H7 (cell line): ENCODE measurements at places on chromosomes 13 and 19.
A peak's percentile ranks its signal among the peaks of the same experiment; 100 is the strongest.

- no peak for DNase-seq
Measured at GRCh38 chr13:50318887-50319286, 303.6 kb downstream of the KCNRG start.

- DNase-seq, result peak; percentile 2
Measured at GRCh38 chr13:108005231-108005630, 210.1 kb downstream of the LIG4 start.

DNA sequence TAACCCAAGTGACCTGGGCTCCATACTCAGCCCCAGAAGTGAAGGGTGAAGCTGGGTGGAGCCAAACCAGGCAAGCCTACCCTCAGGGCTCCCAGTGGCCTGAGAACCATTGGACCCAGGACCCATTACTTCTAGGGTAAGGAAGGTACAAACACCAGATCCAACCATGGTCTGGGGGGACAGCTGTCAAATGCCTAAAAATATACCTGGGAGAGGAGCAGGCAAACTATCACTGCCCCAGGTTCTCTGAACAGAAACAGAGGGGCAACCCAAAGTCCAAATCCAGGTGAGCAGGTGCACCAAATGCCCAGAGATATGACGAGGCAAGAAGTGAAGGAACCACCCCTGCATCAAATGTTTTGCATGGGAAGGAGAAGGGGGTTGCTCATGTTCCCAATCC, 6.1 kb upstream of the CEACAM7 start:
- DNase-seq, result no peak

- DNase-seq, result peak; percentile 67
Measured at GRCh38 chr13:45807520-45808099, 43.9 kb downstream of the SIAH3 start.

- no peak for DNase-seq
Measured at GRCh38 chr13:81771951-81772350, 1431.0 kb upstream of the SPRY2 start.

GRCh38 chr19:41641879-41642485, 15.1 kb upstream of the CEACAM4 start:
- peak; percentile 82 for DNase-seq

DNA sequence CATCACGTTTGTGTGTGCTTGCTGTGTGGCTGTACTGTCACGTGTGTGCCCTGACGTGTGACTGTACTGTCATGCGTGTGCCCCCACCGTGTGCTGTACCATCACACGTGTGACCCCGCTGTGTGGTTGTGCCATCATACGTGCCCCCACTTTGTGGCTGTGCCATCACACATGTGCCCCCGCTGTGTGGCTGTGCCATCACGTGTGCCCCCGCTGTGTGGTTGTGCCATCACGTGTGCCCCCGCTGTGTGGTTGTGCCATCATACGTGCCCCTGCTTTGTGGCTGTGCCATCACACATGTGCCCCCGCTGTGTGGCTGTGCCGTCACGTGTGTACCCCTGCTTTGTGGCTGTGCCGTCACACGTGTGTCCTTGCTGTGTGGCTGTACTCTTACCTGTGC, 25.7 kb downstream of the TFDP1 start:
- DNase-seq, result no peak

DNA sequence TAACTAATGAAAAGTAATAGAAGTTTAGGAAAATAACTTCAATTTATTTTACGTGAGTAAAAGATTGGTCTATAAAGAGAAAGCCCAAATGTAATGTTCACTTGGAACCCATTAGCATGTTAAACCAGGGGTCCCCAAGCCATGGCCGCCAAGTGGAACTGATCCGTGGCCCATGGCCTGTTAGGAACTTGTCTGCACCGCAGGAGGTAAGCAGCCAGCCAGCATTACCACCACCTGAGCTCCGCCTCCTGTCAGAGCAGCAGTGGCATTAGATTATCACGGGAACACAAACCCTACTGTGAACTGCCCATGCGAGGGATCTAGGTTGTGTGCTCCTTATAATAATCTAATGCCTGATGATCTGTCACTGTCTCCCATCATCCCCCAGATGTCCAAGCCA, 818.7 kb upstream of the GPC6 start:
- no peak for DNase-seq

GRCh38 chr19:56270676-56271075, 1.9 kb upstream of the EDDM13 start:
- DNase-seq, result no peak

DNA sequence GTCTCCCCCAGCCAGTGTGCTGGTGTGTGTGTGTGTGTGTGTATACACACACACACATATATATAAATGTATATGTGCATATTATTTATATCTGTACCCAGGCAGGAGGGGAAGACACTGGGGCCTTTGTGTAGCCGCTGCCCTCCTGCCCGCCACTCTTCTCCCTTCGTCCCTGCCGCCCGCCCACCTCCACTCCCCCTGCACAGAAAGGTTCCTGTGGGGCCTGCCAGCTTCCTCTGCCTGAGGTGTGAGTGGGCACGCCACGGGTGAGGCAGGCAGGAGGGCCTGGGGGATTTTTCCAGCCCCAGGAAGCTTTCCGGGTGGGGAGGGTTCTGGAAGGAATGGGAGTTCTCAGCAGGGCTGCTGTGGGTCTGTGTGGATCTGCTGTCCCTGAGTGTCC, 6.9 kb downstream of the IRF2BP1 start:
- DNase-seq, result peak; percentile 33

GRCh38 chr13:105936816-105937215, 598.6 kb downstream of the EFNB2 start:
- no peak for DNase-seq

DNA sequence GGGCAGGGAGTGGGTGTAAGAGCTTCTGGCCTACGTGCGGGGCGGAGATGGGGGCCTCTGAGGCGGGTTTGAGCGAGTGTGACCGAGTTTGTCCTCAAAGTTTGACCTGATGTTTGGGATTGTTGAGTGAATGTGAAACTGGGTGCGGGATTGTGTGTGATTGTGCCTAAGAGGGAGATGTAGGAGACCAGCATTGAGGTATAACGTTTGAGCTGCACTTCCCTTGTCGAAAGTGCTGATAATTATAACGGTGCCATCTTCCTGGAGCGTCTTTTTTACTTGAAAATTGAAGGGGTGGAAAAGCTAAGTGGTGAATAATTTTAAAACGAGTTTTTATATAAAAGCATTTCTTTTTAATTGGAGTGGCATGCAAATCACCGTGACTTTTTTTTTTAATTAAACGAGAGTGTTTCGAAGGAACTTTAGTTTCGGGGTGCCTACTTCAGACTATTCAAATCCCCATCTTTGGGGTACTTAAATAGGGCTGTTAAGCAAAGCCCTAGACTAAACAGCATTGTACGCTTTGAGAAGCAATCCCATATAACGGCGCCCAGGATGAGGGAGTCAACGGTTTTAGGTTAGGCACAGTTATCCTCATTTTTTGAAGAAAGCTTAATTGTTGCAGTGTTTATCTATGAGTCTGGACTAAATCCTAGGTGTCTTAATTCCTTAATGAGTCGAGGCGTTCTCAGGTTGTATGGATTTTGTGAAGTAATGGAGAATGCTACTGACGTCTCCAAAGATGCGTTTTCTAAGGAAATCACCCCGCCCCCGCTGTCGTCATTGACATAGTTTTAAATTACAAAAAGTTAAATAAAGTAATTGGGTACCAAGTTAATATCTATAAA, 594 bp downstream of the ZNF146 start:
- DNase-seq, result peak; percentile 40

- peak; percentile 98 for DNase-seq
Measured at GRCh38 chr19:40612831-40613689, 11.9 kb downstream of the LTBP4 start.

DNA sequence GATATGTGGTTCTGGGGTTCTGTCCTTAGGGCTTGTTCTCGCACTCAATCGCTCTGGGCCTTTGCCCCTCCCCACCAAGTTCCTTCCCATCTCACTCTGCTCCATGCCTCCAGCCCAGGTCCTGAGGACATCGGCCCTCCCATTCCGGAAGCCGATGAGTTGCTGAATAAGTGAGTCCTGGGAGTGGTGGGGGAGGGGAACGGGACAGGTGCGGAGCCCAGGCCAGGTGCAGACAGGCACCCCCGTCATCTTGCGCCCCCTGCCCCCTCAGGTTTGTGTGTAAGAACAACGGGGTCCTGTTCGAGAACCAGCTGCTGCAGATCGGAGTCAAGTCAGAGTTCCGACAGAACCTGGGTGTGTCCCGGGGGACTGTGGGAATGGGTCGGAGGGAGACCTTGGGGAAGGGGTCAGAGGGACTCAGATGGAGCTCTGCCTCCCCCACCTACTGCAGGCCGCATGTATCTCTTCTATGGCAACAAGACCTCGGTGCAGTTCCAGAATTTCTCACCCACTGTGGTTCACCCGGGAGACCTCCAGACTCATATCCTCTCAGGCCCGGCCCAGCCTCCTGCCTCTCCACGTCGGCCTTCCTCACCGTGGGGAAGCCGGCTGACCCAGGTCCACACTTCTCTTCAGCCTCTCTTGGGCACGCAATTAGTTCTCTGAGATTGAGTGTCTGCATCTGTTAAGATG, 10.1 kb downstream of the FUZ start:
- peak; percentile 71 for DNase-seq

DNA sequence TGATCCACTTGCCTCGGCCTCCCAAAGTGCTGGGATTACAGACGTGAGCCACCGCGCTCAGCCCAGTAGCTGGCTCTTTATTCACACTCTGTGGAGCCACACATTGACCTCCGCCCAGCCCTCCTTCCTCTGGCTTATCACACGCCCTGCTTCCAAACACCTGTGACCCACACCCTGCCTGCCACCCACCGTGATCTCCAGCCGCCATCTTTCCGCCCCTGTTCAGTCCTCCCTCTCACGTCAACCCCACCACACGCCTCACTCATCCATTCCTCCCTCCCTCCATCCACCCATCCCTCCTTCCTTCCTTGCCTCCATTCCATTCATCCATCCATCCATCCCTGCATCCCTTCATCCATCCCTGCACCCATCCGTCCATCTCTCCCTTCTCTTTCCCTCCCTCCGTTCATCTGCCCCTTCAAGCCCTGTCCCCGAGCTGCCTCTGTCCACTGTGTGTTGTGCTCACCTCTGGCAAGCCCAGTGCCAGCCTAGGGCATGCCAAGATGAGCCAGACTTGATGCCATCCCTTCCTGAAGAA, 17.6 kb downstream of the ZNF296 start:
- DNase-seq, result no peak

- DNase-seq, result peak; percentile 96
Measured at GRCh38 chr19:21463449-21464105, 41.8 kb upstream of the ZNF429 start.

- no peak for DNase-seq
Measured at GRCh38 chr13:26515721-26516120, 41.8 kb upstream of the WASF3 start.

- no peak for DNase-seq
Measured at GRCh38 chr19:7191946-7192691, 102.1 kb downstream of the INSR start.

- no peak for DNase-seq
Measured at GRCh38 chr13:105627270-105627669, 908.2 kb downstream of the EFNB2 start.

- DNase-seq, result no peak
Measured at GRCh38 chr13:72399351-72399750, 328.1 kb downstream of the MZT1 start.

DNA sequence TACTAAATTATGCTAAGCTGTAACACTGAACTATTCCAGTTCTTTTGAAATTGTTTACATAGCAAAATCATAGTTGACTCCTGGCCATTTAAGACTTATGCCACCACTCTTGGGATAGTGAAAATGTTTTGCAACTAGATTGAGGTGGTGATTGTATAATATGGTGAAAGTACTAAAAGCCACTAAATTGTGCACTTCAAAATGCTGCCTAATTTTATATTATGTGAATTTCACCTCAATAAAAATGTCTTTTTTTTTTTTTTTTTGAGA, 5.0 kb upstream of the SAE1 start:
- no peak for DNase-seq

GRCh38 chr19:38851622-38852230, 1.9 kb upstream of the HNRNPL start:
- peak; percentile 95 for DNase-seq

GRCh38 chr13:93173654-93174053, 53.0 kb upstream of the GPC6 start:
- DNase-seq, result no peak
